ENCODE measurements at places on chromosomes 2 and 18.
A peak's percentile ranks its signal among the peaks of the same experiment; 100 is the strongest.

DNA sequence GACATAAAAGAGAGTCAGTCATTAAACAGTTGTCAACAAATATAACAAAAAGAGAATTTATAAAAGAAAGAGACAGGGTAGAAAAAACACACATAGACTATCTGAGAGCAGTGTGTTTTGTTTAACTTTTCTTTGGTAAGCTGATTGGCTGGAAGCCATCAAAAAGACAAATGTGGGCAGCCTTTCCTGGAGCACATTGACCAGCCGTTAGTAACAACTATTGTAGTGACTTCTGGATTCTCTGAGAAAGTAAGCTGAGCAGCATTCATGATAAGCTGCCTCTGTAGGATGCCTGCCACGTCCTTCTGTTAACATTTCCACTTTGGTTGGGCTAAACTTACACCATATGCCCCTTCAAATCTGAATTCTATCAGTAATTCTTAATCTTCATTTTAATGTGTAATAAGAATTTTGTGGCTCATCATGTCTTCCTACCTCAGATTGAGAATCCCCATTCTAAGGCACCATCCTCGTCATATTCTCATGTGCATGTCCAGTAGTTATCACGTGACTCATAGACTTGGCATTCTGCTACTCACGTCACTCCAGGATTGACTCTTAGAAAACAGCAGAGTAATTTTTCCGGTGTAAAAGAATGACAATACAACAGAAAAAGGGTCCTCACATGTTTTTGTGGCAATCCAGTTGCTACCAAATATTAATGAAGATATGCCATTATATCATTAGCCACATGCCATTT, 43.4 kb upstream of the DNAJC10 start:
- DNase-seq, result no peak

DNA sequence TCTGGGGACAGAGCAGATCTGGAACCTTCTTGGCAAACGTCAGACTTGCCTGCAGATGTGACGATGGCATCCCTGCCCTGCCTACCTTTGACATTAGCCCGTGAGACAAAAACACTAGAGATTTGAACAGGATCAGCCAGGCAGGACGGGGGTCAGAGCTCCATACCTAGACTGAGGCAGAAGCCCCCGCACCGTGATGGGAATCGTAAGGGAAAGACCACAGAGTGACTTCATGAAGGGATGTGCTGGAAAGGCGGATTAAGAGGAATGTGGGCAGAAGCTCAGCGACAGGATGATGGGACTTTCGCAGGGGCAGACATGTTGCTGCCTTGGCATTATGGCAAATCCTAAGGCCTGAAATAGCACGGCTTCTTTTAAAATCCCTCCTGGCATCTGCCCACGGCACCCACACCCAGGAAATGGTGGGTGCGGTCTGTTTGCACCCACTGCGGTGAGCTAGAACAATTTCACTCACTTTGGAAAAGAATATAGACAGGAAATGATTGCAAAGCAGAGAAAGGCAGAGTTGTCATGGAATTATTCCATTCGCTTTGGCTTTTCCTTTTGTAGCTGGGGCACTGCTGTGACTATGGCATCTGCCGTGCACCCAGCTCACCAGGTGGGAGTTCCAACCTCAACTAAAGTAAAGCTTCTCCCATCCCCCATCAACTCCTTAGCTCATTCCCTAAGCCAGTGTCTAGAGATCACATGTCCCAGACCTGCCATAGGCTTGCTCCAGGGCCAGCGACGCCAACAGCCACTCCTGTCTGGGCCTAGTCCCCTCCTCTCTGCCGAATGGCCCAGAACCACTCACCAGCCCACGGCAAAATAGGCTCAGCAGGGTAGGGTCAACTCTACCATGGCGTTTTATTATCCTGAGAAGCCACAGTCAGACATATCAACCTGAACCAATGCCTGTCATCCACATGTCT, 112.7 kb upstream of the NPAS2 start:
- DNase-seq, result no peak

DNA sequence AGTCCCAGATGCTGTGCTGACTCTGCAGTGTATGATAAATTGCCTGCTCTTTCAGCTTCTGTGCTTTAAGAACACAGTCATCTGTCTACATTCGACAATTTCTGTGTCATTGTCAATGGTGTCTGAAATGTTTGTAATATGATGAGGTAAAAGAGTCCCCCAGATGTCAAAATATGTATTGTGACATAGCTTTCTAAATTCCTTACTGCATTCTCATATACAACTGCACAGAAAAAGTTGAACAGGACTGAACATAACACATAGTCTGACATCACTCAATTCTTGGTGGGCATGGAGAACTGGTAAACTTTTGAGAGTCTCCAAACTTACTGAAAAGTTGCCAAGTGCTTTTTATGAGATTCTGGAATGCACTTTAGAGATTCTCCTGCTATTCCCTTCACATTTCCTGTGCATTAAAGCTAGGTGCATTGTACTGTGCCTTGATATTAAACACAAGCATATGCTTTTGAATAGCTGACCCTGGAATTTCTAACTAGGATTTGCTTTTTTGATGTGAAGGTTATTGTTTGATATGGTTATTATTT, 48.1 kb upstream of the ARHGAP28 start:
- DNase-seq, result no peak

DNA sequence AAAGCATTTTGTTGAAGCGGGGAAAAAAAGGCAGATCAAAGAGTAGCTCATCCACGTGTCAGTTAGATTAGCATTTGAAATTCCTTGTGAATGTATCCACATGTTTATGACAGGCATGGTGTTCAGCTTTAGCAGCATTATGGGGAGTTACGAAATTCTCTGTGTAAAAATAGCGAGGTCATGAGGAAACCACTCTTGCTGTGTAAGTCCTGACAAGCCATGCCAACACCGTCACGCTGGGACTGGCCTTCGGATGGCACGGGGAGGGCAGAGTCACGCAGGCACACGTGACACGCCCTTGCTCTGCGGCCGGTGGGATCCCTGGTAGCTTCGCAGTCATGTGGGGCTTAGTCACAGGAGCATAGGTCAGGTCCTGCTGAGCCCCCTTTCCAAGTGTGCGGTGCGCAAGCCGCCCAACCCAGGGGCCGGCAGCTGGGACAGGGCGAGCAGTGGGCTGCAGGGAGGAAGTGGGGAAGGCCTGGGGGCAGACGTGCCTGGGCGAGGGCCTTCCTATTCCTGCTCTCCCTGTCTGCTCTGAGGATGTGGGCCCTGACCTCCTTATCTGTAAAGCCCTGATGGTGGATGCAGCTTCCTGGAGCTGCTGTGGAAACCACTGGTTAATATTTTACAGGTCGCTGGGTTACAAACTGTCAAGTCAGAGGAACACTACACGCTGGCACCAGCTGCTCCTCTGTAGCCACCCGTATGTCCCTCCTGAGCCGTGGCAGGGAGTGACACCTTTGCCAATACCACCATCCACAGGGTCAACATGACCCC, 18.0 kb downstream of the MBP start:
- no peak for DNase-seq

DNA sequence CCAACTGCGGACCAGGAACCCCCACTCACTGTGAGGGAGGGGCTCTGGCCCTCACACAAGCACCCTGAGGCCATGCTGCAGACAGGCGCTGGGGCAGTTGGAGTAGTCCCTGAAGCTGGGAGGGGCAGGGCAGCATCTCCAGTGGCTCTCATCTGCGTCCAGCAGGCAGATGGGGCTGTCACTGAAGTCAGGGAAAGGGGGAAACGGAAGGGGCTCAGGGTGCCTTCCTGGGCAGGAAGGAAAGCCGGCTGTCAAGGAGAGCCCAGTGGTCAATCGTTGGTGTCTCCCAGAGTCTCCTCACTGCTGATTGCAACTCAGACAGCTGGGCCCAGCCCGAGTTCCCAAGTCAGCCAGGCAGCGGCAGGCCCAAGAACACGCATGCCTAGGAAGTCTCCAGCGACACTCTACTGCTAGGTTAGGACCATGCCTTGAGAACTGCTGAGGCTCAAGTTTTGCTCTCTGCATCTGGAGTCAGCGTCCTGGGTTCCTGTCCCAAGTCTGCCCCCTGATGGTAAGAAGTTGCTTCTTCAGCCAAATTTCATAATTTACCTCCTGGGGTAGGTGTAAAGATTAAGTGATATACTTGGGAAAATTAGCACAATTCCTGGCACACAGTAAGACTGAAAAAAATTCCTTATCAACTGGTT, 27.4 kb upstream of the NMUR1 start:
- DNase-seq, result peak; percentile 73

DNA sequence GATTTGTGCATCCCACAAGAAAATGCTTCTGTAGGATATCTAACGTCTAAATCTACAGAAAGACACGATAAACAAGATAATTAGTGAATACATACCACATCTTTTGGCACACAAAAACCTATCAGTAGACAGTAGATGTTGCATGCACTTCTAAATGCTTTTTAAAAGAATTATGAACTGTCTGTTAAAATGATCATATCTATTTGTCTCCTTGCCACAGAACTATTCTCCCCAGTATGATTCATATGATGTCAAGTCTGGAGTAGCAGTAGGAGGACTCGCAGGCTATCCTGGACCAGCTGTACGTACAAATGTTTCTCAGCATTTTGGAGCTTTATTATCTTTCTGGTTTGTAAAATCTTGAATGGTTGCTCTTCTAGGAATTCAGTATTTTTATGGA, 12.7 kb downstream of the COL3A1 start:
- no peak for DNase-seq

DNA sequence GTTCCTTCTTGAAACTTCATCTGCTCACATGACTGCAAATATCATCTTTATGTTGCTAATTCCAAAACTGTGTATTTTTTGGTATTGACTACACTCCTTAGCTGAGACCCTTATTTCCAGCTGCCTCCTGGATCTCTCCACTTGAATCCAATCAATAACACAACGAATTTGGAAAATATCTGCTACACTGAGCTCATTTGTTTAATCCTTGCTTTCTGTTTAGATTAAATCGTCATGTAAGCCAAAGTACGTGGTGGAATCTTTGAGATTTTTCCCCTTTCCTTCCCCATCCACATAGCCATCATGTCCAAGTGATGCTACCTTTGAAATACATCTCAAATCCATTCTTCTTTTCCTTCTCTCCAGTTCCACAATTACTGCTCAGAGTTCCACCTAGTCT, 15.6 kb downstream of the OTX1 start:
- DNase-seq, result no peak

DNA sequence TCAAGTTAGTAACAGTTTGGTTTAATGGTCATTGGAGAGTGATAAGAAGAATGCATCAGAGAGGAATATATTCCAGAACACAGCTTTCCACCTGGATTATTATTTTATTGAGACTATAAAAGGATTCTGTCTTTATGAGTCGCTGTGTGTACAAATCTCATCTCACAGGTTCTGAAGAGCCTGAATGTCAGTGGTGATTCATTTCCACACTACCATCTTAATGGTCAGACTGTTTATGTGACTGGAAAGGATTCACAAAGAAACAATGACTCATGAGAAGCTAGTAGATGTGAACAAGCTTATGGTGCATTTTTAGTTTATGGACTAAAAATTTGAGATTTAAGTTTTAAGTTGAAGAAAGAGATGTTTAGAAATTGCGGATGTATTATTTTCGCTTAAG, 685.4 kb upstream of the NRXN1 start:
- DNase-seq, result no peak

DNA sequence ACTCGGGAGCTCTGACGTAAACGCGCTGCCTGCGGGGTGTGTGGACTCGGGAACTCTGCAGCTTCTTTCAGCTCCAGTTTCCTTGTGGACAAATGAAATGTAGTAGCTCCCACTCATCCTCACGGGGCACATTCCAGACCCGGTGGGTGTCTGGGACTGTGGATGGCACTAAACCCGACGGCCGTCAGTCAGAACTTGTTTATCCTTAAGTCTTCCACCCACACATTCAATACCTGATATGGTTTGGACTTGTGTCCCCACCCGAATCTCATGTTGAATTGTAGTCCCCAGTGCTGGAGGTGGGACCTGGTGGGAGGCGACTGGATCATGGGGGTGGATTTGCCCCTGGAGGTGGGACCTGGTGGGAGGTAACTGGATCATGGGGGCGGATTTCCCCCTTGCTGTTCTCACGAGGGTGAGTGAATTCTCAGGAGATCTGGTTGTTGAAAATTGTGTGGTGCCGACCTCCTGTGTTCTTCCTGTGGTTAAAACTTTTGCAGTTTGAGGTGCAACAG, 81.2 kb upstream of the SNTG2 start:
- DNase-seq, result no peak

DNA sequence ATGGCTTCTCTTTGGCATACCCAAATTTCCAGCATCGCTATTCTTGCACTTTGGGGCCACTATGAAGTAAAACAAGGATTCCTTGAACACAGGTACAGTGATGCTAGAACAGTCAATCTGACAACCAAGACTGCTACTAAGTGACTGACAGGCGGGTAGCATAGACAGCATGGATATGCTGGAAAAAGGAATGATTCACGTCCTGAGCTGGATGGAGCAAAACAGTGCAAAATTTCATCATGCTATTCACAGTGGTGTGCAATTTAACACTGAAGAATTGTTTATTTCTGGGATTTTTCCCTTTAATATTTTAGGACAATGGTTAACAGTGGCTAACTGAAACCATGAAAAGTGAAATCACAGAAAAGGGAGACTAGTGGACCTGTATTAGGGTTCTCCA, 1511.2 kb upstream of the ZEB2 start:
- no peak for DNase-seq

GRCh38 chr2:235513984-235514626, 20.3 kb downstream of the AGAP1 start:
- no peak for DNase-seq

DNA sequence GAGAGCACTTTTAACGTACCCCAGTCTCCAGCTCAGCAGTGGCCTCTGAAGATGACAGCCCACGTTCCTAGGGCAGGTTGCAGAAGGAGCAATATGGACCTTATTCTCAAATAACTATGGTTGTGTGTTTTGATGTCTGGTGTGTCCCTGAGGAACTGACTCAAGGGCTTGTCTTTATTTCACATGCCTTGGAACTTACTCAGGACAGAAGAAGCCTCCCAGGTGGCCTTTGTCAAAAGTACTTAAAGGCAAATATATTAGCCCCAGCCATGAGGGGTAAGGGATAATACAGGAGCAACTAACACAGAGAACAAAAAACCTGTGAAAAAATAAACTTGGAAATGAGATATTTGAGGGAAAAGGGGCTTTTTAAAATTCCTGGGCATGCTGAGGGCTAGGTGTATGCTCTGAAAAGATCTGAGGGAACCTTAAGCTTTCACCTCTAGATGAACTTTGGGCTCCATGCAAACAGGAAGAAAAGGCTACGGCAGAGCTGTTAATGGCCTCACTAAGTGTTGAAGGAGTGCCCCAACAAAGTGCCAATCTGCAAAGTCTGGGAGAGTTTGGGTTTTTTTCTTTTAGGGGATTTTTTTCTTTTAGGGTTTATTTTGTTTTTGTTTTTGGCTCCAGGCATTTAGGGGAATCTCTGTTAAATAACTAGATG, 40.3 kb downstream of the SRBD1 start:
- DNase-seq, result no peak
